ENCODE measurements at places on chromosomes 7 and 10.

DNA sequence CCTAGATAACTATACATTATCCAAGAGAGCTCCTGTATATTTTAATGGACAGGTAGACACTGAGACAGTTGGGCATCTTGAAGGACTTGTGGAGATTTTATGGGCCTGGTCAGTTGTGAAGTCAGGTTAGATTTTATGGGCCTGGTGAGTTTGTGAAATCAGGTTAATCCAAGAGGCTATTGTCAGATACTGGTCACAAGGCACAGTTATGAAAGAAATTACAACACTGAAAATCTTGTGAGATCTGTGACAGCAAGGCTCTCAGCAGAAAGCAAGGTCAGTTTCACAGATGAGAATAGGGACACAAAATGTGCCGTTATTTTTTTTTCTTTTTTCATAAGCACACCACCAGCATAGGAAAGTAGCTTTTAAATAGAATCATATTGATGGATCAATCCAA lies 167.6 kb downstream of the VTI1A start:
- no peak for DNase-seq

DNA sequence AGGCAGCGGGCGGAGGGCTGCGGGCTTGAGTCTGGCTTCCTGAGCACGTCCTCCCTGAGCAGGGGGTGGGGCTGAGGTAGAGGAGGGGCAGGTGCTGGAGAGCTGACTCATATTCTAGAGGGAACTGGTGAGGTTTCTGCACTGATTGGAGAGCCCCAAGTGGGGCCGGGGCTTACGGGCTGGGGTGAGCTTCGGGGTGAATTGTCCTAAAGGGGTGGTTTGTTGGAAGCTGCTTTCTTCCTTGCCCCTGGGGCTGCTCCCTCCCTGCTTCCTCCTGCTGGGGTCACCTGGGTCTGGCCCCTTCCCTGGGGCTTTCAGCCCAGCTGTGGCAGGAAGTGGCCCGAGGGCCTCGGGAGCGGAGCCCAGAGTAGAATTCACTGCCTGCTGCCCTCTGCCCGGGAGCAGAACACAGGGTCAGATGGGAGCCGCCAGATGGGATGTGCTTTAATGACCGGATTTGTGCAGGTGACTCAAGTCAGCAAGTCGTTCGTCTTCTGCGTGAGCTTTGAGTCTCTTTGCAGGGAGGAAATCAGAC lies 48.6 kb downstream of the FAM20C start:
- DNase-seq, result no peak

- DNase-seq, result no peak
These were observed 73.3 kb downstream of the MCU start for GRCh38 chr10:72765051-72765745.

DNA sequence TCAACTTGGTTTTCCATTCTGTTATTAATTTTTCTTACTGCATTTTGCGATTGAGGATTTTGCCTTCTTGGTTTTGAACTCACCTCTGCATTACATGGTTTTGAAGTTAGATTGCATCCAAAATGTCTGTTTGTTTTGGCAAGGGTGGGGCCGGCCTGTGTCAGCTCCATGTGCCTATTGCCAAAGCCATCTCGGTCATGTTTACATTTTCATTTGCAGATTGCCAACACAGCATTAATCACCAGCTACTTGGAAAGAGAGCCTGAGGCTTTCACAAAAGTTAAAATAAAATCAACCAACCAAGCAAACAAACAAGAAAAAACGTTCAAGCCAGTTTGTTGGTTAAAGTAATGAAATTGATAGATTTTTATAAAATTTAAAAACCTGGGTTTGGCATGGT lies 695.8 kb downstream of the TYW1 start:
- no peak for DNase-seq

GRCh38 chr10:68665841-68666240 lies 55.2 kb upstream of the CCAR1 start:
- no peak for DNase-seq
